ENCODE measurements at places on chromosomes 7 and 10.

- DNase-seq, result peak; percentile 56
Measured at GRCh38 chr7:26397796-26398426, 106.2 kb downstream of the SNX10 start.

- DNase-seq, result no peak
Measured at GRCh38 chr7:127900141-127900540, 131.1 kb downstream of the LRRC4 start.

- no peak for DNase-seq
Measured at GRCh38 chr7:12769444-12769843, 82.0 kb downstream of the ARL4A start.

- no peak for DNase-seq
Measured at GRCh38 chr7:30852744-30853288, 58.8 kb upstream of the AQP1 start.

GRCh38 chr7:114922026-114922651, at the start of gene MDFIC:
TSS of gene MDFIC (plus strand) at chr7:114922094. CDS start at chr7:114923034, 940 bp downstream.
- peak; percentile 10 for DNase-seq

- no peak for DNase-seq
Measured at GRCh38 chr7:38630720-38631673, at the start of gene AMPH. TSS of gene AMPH (minus strand) at chr7:38631373. CDS start at chr7:38631351, 22 bp downstream.

GRCh38 chr10:114541081-114541796, 116.8 kb downstream of the ABLIM1 start:
- DNase-seq, result no peak

- no peak for DNase-seq
Measured at GRCh38 chr7:126150278-126150958, 1102.3 kb downstream of the GRM8 start.

DNA sequence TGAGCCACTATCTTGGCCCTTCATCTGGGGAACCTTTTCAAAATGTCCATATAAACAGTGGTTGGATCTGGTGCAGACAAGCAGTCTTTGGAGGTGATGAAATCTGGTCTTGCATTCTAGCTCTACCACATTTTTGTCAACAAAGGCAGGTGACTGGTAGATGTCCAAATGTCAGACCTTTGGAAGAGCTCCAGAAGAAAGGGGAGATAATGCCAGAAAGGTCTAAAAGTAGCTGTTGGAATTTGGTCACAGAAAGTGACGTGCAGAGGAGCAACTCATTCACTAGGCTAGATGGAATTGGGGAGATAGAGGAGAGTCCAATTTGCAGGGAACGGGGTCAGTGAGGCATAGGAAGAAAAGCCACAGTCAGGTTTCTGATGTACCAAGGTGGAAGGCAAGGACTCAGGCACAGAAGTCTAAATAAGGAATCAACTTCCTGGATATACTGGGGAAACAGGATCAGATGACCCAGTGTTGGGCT, 36.4 kb upstream of the WAC start:
- DNase-seq, result no peak

- no peak for DNase-seq
Measured at GRCh38 chr7:55053651-55054571, 35.1 kb downstream of the EGFR start.

Measured in GF-D8 (cell line).